Neural progenitor cell (in vitro differentiated cells): ENCODE measurements at places on chromosomes 7 and 10.

GRCh38 chr10:88987243-88987725 lies 3.3 kb upstream of the FAS start:
- no peak for DNase-seq

DNA sequence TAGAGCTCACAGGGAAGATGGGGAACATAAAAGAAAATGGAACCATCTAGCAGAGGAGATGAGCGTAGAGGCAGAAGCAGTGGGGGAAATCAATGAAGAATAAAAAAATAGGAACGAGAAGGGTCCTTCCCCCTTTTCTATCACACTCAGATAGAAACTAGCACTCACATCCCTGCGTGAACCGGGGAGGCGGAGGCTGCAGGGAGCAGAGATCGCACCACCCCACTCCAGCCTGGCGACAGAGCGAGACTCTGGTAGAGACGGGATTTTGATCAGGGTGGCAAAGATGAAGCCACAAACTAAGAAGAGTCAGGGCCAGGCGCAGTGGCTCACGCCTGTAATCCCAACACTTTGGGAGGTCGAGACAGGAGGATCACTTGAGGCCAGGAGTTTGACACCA lies 64.7 kb upstream of the ECHDC3 start:
- no peak for DNase-seq

GRCh38 chr10:86400705-86401587 lies 34.4 kb upstream of the GRID1 start:
- peak; percentile 69 for DNase-seq

DNA sequence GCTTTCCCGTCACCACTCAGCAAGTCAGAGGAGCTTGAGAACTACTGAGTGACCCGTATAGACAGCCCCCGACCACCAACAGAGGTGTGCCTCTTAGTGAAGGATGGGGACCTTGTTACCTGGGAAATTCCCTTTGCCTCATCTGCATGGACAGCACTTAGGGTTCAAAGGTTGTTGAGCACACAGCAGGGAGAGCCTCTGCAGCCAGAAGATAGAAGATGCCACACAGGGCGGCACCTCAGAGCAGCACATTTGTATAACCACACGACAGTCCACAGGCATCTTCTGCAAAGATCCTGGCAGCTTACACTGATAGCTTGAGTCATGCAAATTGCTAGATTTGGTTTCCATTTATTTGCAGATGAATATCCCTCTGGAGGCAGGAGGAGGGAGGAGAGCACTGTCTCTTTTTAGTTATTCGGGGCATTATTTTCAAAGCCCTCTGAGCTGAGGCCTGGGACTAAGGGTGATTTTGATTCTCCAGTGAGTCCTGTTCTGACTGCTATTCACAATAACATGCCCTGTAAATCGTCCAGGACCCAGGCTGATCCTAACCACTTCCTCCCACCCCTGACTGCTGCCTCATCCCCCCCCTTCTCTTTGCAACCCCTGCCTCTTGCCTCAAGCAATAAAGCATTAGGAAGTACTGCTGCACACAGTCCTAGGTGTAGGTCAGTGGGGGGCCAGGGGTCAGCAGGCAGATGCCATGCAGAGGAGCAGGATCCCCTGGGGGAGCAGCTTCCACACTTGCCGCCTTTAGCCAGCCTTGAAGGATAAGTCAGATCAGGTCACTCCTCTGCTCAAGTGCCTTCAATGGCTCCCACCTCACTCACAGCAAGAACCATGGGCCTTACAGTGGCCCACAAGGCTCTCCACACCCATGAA lies 24.6 kb upstream of the INMT start:
- DNase-seq = no peak

DNA sequence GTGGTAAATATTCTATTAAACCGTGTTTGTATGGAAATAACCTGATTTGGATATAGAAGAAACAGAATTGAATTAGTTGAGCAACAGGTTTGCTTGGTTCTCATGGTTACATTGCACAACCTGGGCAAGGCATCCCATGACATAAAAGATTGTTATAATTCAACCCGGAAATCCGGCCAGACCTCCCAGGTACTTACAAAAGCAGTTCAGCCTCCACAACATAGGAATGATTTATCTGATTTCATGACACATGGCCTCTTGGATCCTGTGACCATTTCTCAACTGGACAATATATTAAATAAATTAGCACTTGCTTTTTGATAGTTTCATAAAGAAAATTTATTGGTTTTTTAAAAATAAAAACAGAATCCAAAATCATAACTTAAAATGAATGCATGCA lies 55.1 kb upstream of the PTPN12 start:
- DNase-seq = no peak

DNA sequence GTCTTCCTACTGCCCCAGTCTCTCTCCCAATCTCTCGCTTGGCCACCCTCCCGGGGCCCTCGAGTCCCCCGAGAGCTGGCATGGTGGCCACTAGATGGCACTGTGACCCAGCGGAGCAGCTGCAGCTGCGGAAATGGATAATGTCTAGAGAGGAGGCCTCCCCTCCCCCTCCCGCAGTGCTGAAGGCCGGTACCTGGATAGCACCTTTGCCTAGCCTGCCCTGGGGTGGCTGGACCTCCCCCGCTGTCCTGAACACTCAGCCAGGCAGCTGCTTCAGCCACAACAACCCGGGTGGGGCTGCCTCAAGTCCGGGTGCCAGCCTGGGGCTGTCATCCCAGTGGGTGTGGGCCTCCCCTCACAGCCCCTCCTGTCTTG lies 65.2 kb downstream of the GOLGA7B start:
- DNase-seq = peak; percentile 87

DNA sequence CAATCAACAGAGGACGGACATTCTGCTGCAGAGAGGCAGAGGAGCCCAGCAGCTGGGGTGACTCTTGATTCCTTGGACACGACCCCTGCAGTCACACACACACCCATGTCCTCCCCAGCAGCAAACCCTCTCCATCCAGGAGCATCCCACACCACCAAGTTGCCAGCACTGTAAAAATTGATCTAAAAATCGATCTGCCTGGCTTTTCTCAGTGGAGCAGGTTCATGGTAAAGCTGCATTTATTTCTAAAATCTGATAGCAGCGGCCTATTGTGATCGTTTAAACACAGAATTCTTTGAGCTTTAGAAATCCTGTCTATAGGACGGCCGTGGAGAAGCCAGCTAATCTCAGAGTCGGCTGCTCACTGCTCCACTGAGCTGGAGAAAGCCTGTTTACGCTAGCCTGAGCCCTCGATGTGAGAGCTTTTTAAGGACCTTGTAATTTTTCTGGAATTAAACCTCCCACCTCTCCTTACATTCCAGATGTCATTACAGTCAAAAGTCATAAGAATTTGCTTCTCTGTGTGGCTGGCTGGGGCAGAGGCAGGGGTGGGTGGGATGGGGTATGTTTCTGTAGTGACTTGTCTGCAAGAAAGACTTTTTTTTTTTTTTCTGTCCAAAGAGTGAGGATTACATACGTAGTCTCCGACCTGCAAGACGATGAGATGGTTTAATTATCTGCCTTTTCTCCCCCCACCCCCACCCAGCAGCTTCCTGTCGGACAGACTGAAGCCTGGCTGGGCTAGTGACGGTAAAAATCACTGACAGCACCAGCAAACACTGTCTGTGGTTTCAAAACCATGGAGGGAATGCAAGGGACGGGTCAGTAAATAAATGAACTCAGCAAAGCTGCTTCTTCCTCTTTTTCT lies 31.6 kb downstream of the TRIM8 start:
- peak; percentile 77 for DNase-seq

DNA sequence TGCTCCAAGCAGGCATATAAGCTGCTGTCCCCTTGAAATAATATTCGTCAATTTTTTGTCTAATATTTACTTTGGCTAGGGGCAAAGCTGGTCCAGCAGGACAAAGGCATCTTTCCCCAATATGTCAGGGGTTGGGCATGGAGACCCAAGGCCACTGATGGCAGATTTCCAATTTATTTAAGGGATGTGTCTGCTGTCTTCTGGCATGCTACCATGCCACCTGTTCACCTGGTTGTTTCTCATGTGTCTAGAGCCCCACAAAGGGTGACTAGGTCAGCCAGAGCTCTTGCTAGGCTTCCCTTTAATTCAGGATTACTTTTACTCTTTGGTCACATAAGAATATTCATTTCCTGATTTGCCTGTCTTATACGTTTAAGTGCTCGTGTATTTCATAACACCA lies 22.1 kb upstream of the SYPL1 start:
- DNase-seq = no peak

GRCh38 chr10:112307358-112308124 lies 24.3 kb downstream of the TECTB start:
- DNase-seq = peak; percentile 73

- no peak for DNase-seq
Measured at GRCh38 chr7:122485856-122486255, 181.3 kb upstream of the FEZF1 start.
